Endodermal cell (in vitro differentiated cells): ENCODE measurements at places on chromosomes 1 and 21.

- no peak for DNase-seq
Measured at GRCh38 chr1:160353223-160353622, 10.0 kb downstream of the NCSTN start.

DNA sequence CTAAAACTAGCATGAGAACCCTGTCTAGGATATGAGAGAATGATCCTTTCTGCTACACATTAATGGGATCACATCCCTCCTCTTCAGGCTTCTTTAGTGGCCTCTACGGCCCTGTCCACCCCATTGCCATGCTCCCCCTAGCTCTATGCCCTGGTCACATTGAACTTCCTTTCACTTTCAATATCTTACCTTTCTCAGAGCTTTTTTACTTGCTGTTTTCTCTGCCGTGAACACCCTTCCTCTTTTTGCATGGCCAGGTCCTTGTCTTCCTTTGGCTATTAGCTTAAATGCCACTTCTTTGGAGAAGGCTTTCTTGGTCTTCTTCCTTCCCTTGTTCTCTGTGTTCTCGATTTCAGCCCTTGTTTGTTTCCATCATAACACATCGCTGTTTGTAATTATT lies 97.4 kb downstream of the GIPC2 start:
- DNase-seq, result no peak

DNA sequence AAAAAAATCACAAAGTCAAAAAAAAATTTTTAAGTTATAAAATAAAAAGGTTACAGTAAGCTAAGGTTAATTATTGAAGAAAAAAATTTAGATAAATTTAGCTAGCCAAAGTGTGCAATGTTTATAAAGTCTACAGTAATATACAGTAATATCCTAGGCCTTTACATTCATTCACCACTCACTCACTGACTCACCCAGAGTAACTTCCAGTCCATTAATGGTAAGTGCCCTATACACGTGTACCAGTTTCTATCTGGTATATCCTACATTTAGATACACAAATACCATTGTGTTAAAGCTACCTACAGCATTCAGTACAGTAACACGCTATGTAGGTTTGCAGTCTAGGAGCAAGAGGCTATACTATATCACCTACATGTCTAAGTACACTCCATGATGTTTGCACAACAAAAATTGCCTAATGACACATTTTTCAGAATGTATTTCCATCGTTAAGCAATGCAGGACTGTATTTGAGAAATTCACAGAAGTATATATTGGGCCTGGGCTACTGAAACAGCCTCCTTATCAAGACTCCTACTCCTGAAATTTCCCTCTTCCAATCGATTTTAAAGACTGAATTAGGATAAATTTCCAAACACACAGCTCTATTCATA lies 155.1 kb downstream of the COP1 start:
- no peak for DNase-seq

DNA sequence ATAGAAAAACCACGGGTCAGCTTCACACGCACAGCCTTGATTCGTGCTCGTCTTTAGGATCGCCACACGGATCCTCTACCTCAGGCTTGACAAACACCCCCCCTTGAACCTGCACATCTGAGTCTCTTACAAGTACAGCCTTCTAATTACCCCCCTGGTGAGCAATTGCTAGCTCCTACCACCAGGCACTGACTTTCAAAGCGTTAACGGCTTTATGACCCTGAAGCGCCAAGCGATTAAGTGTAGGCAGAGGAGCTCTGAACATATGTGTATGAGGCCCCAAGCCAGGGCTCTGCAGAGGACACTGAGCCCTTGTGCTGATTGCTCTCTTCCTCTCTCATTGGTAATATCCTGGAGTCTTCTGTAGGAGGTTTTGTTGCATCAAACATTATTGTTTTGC lies 55.7 kb upstream of the EPHA8 start:
- DNase-seq, result no peak

DNA sequence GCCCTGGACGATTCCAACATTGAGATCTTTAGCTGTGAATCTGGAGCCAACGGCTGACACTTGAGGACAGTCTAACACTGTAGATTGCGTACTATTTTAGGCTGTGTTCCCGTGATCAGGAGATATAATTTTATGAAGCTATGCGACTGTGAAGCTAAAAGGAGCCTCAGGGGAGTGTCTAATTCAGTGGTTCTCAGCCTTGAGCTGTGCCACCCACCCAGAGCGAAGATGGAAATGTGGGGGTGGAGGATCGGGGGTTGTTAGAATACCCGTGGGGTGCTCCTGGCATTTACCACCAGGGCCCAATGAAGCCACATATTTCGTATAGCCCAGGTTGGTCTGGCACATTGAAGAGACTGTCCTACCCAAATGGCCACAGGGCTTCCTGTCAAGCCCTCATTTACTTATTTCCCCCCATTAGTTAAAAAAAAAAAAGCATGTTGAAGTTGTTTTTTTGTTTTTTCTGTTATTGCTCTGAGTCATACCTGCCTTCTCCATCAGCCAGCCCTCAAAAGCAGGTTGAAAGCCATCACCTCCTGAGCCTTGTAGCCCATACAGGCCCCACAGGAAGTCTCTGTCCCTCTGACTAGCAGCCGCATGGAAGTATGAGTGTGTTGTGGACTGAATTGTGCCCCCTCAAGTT lies 141.7 kb downstream of the GALNT2 start:
- no peak for DNase-seq
